Fibroblast of skin of back (primary cell): ENCODE measurements at places on chromosomes 2 and 18.
A peak's percentile ranks its signal among the peaks of the same experiment; 100 is the strongest.

GRCh38 chr2:104046466-104046865 is 807.4 kb upstream of the POU3F3 start:
- no peak for DNase-seq

- no peak for DNase-seq
Measured at GRCh38 chr2:61015976-61016375, 1.5 kb upstream of the PEX13 start.

- DNase-seq: peak; percentile 9
Measured at GRCh38 chr2:212683346-212684097, 144.9 kb upstream of the ERBB4 start.

GRCh38 chr18:58603375-58604067 is 25.4 kb downstream of the ALPK2 start:
- no peak for DNase-seq

- no peak for DNase-seq
Measured at GRCh38 chr18:44799382-44799906, 118.8 kb downstream of the SETBP1 start.

DNA sequence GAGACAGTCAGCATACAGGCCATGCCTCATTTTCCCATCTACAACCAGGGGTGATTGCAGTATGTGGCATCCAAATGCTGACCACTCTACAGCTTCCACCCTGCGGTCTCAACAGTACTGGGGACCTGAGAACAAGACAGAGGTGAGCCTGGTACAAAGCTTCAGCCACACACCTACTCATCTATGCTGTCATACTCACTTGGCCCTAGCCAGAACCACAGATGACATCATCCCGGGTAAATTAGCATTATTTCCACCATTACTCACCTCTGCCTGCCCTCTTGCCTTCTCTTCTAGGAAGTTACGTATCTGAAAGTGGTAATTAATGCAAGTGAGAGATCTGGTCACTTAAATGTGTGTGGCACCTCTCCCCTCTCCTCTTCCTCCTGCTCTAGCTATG is 208.2 kb upstream of the ARL4C start:
- peak; percentile 37 for DNase-seq

GRCh38 chr2:207525296-207525695 is 4.5 kb upstream of the CREB1 start:
- no peak for DNase-seq

- DNase-seq: no peak
Measured at GRCh38 chr2:234375176-234375880, 121.6 kb downstream of the ARL4C start.

DNA sequence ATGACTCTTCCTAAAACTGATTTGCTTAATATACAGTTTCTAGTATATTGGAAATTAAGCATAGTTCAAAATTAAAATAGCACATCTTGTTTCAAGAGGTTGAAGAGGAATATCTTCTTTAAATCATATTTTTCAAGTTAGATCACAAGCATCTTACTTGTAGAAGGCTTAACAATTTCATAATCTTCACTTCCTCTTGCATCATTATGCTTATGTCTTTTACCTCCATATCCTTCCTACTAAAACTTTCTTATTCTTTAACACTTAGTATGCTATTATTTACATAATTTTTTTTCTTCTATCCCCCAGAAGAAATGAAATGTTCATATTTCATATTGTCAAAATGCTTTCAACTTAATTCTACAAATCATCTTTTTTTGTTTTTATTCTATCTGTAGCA is 1354.9 kb upstream of the TMEFF2 start:
- DNase-seq: peak; percentile 2

DNA sequence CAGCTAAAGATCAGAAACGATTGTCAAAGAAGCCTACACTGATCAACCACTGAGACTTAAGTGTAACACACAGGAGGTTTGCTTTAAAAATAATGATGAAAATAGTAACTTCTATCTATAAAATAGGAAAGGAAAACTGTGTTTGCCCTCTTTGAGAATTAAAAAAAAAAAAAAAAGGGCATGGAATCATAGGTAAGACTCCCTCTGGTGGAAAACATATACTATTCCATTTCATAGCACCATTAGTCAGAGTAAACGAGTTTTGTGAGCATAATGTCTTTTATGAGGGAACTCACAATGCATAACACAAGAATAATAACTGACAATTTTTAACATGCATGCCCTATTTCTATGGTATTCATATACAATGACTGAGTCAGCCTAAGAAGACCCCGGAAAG is 36.3 kb downstream of the SLC35F5 start:
- peak; percentile 7 for DNase-seq

- DNase-seq: no peak
Measured at GRCh38 chr2:136357007-136357380, 239.0 kb upstream of the CXCR4 start.

- no peak for DNase-seq
Measured at GRCh38 chr2:208253600-208254117, 1.2 kb downstream of the IDH1 start.

GRCh38 chr2:88196490-88197087 is 26.4 kb downstream of the THNSL2 start:
- no peak for DNase-seq

- DNase-seq: peak; percentile 5
Measured at GRCh38 chr2:3200420-3200939, 177.1 kb downstream of the EIPR1 start.

DNA sequence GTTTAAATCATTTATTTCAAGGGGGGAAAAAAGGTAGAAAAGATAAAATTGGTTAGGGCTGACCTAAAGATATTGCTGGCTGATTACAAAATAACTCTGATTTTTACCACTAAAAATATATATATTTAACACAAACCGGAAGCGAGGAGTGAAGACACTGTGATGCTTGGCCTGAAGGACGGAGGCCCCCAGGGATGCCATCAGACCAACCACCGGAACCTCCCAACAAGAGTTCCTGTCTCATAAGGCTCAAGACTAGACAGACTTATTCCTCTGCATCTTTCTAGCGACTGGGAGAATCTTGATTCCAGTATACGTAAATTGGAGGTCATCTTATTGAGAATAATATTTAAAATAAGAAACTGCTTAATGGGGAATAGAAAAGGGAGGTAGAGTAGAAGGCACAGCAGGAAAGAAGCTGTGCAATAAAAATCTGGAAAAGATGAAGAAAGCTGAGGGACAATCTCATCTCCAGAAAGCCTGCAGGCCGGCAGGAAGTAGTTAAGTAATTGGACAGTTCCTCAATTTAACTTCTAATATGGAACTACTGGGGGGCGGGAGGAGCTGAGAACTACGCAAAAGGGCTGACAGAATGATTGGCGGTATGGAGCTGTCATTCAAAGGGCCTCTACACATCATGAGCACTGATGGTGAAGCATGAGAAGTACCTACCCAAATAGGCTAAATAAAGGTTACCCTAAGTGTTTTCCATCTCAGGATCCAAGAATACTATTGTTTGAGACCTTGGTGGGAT is 91.1 kb downstream of the DTNB start:
- DNase-seq: no peak

DNA sequence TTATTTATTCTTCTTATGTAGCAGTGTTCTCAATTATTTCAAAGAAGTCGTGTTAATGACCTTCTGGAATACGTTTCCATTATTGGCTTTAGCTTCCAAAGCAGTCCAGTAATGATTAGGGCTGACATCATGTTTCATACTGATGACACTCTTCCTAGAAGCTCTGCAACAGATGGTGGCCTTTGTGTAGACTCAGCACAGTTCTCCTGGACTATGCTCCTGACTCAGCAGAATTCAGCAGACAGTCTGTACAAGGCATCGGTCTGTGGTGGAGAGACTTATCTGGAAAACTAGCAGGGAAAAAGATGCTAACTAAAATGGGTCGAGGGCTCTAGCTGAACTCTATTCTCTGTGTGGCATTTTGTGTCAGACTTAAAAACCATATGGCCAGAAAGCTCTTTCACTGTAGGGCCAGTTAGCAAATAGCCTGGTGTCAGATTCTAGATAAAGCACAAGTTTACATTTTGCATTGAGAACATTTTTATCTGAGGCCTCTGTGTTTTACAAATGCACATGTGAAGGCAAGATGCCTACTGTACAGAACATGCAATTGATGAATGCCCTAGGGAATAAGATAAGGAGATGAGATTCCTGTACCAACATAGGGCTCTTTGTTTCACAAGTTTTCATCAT is 35.1 kb downstream of the GULP1 start:
- peak; percentile 33 for DNase-seq

DNA sequence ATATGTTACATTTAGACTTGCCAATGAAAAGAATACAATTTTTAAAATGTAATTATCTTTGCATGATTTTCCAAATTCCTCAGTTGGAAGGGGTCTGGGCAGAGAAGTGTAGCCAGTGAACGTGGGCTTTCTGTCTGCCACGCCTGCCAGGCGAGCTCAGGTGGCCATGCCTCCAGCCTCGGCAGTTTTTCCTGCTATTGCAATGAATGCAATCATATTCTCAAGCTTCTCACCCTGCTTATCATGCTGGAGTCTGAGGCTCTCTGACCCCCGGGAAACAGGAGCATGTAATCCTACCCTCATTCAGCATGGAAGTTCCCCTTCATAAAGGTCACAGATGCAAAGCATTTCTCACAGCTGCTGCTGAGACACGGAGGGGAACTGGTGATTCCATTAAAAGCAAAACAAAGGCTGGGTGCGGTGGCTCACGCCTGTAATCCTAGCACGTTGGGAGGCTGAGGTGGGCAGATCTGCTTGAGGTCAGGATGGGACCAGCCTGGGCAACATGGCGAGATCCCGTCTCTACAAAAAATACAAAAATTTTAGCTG is 154.8 kb downstream of the MBP start:
- DNase-seq: no peak

DNA sequence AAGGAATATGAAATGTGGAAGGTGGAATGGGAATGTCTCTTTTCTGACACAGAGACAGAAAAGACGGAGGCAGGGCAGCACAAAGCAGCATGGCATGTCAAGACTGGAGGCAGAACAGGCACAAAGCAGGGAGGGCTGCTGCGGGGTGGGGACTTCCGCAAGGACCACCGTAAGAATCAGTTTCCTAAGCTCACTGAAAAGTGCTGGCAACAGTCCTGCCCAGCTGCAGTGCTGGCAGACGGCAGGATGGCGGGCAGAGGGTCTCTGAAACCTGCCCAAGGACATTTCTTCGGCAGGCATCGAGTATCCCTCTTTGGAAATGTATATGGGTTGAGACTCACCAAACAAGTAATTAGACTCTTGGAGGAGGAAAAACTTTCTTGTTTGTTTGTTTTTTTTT is 54.9 kb downstream of the FAM178B start:
- DNase-seq: no peak

- DNase-seq: peak; percentile 62
Measured at GRCh38 chr18:25350489-25351251, 1.3 kb downstream of the ZNF521 start.

GRCh38 chr2:42547446-42548295 is 20.8 kb upstream of the MTA3 start:
- DNase-seq: no peak

GRCh38 chr2:236403811-236404210 is 139.6 kb upstream of the ASB18 start:
- DNase-seq: no peak

DNA sequence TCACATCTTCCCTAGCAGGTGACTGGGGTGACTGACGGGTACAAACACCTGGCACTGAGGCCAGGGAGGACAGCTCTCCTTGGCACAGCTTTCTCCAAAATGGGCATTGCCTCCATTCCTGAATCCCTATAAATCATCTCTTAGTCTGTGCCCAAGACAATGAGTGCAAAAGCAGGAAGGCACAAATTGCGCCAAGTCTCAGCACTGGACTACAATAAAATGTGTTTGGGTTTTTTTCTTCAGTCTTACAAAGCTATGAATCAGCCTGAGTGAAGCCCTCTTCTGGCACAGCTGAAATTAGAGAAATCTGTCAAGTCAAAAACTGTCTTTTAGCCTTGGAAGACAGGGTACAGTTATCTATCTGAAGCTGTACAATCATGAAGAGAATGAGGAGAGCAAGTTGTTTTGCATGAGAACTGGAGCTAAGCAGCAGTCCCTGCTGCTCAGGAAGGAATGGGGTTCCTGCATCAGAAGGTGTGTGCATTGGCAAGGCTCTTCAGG is 90.8 kb downstream of the EPB41L3 start:
- no peak for DNase-seq

DNA sequence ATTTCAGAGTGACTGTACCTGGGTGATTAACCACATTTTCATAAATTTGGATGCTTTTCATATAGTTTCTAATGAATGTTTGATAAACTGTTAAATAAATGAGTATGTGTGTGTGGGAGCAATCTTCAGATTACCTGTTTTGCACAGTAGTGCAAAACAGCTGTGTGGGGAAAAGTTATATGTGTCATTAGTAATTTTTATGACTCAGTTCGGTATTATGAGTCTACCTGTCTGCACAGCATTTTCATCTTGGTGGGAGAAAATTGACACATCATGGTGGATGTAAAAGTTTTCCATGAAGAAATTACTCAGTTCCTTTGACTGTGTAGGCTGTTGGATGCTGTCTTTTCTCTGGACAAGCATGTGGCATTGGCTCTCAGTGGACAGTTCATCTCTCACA is 43.8 kb downstream of the LTBP1 start:
- DNase-seq: no peak

DNA sequence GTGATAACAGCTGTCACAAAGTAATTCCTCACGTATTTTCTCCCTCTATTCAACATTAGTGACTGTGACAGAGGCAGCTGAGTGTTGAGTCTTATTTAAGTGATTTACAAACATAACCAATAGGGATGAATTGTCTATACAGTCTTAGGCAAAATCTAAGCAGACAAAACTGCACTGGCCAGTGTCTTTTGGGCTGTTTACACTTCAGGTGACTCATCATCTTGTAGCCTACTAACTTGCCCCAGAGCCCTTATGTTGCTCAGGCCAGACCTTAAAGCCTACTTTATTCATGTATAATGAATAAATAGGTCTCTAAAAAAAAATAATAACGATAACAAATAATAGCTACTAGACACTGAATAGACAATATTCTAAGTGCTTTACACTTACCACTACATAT is 17.2 kb downstream of the THOC1 start:
- peak; percentile 14 for DNase-seq

- DNase-seq: no peak
Measured at GRCh38 chr2:67854103-67854743, 208.6 kb downstream of the C1D start.

DNA sequence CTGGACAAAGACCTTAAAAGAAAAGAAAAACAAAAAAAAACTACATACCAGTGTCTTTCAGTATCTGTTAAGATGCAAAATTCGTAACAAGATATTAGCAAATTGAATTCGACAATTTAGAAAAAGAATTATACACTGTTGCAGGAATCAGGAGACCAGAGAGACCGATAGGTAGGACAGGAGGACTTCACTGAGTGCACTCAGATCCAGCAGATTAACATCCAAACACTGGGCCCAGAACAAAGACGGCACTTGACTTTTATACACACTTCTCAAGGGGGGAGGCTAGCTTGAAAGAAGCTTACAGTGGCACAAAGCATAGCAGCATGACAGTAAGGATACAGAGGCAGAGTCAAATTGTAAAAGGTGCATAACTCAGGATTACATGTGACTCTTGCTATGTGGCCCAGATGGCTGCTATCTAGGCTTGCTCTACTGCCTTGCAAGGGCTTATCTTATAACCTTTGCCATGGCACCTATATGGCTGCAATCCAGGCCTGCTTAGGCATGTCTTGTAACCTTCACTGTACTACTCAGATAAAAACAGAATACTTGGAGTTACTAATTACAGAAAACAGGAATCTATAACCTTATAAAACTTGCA is 507.3 kb upstream of the LRRTM4 start:
- no peak for DNase-seq

- DNase-seq: no peak
Measured at GRCh38 chr18:40109252-40110049, 1845.6 kb upstream of the PIK3C3 start.
